ENCODE measurements at places on chromosomes 5 and 9. TPM values are rescaled to one million over a fixed set of nuclear protein-coding genes. Genes with fewer than 3 reads are reported as not detected.

DNA sequence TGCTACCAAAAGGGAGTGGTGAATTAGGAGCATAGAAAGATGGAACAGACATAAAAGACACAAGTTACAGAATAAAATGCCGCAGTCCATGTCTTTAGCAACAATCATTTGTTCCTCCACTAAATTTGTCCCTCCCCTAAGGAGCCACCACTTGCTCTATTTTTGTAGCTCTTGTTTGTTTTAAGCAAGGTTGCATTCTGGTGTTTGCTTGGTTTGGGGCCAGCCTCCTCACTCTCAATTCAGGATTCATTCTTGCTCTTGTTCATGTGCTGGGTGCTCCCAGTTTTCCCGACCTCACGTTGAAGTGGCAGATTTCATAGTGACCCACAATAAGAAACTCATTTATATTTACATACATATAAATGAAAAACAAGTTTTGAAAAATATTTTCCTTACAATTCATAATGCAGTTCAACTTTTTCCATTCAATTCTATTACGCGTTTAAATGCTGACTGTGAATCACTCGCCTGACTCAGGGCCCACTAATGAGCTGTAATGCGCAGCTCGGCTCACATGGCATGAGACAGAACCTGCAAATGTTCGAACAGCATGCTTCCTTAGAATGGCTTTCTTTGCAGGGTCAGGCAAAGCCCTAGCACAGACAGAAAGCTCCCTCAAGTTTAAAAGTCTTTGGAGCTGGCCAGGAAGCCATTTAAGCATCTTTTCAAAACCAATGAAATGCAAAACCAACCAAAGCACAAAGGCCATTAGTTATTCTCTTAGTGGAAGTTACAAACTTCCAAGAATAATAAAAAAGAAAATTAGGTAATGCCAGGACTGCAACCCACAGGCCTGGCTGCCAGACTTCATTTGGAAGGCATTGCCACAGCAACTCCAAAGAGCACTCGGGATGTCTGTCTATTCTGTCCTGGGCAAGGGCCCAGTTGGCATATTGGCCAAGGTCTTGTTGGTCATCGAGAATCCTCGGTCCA, 41.7 kb downstream of the RETREG1 start:
- no peak for DNase-seq

DNA sequence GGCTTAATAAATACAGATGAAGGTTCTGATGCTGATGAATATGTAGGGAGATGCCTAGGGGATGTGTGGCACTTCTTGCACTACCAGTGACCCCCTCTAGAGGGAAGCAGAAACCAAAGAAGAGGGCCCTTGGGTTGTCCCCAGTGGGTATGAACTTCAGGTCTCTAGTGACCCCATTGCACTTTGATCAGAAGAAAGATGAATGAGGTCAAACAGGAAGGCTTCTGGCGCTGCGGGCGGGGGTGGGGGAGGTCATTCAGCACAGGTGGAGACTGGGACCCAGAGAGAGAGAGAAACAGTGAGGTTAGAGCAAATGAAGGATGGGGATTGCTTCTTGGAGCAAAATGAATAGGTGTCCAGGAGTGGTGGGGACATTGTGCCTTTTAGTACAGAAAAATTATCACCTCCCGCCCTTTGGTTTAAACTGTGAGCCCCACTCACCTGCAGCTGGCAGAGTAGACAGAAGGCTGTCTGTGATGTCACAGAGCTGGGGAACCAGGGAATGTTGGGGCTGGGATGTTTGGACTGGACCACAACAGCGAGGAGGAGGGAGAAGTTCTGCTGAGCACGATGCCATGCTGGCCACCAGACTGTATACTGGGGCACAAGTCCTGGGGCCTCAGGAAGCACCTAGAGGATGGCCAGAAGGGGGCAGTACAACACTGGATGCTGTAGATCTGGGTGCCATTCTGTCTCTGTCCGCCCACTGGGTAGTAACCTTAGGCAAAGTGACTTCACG, at the start of gene TEX48:
Gene TEX48 (minus strand): TSS at position 599 of the 739 bp plus-strand sequence. CDS start 10,469 bp downstream, outside the sequence.
- peak; percentile 19 for DNase-seq

DNA sequence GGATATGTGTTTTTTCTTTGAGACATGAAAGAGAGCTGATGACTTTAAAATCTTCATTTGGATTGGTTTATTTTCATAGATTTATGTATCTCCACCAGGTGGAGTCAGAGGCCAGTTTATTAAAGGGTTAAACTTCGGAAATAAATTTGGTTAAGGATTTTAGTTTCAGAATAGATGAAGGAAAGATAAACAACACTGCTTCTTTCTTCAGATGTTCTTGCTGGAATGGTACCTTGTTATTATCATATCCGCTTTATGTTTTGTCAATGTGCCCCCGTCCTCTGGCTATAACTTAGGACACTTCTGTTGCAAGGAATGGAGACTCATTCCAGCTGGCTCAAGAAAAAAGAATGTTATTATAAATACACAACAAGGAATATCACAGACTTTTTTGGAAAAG, 81.2 kb downstream of the ALDH1A1 start:
- DNase-seq: no peak

DNA sequence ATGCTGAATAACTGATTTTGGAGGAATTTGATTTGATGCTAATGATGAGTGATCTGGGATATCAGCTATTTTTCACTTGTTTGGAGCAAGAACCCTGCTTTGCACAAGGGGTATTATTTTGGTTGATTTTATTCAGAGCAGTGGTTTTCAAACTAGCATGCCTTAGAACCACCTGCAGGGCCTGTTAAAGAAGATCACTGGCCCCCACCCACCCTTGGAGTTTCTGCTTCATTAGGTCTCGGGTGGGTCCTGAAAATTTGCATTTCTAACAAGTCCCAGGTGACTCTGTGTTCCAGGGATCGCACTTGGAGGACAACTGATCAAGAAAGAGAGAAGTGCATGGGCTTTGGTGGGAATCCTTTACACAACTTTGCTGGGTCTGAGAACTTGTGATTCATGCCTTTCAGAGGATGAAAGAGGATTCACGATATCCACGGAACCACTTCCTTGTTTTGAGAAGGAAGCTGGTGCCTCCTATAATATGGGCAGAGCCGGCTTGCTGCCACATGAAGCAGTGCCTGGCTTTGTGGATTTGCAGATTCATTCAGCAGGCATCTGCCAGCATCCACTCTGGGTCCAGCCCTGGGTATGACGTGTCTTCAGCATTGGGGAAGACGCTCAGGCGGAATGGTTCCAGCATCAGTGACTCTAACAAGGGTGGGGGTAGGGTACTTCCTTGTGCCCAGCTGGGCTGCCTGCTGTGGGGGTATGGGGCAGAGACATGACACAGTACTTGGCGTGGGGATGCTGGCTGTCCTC, 106.6 kb upstream of the PITX1 start:
- DNase-seq: no peak

GRCh38 chr5:132268769-132269551, 11.5 kb downstream of the PDLIM4 start:
- peak; percentile 55 for DNase-seq

DNA sequence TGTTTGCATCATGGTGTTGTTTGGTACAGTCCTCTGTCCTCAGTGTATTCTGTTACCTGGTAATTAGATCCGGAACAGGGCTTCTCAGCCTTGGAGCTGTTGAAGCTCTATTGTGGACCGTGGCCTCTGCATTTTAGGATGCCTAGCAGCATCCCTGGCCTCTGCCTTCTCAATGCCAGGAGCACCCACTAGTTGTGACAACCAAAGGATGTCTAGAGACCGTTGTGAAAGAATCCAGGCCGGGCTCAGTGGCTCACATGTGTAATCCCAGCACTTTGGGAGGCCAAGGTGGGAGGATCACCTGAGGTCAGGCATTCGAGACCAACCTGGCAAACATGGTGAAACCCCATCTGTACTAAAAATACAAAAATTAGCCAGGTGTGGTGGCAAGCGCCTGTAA, 159.6 kb downstream of the CACNA1B start:
- DNase-seq: no peak

DNA sequence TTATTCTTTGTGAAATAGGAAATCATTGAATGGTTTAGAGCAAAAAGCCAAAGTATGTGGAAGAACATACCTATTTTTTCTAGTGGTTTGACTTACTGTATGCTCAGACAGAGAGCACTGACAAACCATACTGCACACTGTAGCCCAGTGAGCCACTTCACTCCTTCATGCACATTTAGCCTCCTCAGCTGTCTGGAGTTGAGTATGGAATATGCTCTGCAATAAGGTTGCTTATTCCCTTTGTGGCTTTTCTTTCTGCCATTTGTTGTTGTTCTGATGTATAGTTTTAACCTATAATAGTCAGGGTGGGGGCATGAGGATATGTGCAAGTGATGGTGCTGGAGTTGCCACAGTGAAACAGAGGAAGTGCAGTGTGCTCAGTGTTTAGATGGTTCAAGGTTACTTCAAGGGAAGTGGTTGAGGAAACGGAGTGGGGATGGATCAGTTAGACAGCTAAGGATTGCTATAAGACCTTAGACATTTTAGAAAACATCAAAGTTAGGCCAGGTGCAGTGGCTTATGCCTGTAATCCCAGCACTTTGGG, 100.7 kb downstream of the CDC42SE2 start:
- DNase-seq: no peak

DNA sequence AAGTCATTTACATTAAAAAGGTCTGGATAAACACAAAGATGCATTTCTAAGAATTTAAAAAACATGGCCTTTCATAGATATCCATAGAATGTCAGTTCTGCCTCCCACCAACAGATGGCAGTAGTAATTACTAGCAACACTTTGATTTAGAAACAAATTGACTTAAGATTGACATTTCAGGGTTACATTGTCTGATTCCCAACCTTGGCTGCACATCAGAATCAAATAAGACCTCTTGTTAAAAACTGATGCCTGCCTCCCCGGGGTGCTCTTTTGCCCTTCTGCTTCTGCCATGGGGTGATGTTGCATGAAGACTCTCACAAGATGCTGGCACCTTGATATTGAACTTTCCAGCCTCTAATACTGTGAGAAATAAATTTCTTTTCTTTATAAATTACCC, 146.2 kb upstream of the GPR151 start:
- DNase-seq: no peak

GRCh38 chr5:73496984-73497457, 1.2 kb upstream of the BTF3 start:
- no peak for DNase-seq

GRCh38 chr5:178176791-178177190, 10.4 kb downstream of the GMCL2 start:
- DNase-seq: no peak

DNA sequence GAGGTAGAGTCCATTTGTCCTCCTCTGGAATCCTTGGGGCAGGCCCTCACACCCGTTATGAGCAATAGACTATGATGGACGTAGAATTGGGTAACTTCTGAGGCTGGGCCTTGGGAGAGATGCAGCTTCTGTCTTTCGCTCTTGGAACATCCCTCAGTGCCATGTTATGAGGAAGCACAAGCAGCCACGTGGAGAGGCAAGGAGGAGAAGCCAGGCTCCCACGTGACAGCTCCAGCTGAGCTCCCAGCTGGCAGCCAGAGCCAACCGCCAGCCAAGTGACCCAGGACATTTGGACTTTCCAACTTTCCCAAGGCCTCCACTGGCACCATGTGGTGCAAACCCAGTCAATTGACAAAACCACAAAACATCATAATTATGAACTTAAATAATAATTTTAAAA, 43.0 kb upstream of the BOD1 start:
- DNase-seq: no peak

GRCh38 chr5:78269088-78269703, 25.3 kb downstream of the AP3B1 start:
- DNase-seq: no peak

- no peak for DNase-seq
Observed at GRCh38 chr5:64978546-64978945, 209.8 kb downstream of the CWC27 start.

GABRA1 gene
- total RNA-seq: not detected

TMEM215 gene
- total RNA-seq: not detected

NEURL1B gene
- total RNA-seq: 0.26 TPM

ZBED3 gene
- total RNA-seq: 16.9 TPM

GALT gene
- total RNA-seq: 26.2 TPM

NTRK2 gene
- 0.59 TPM for total RNA-seq

CCDC192 gene
- not detected for total RNA-seq

ARL10 gene
- 6.4 TPM for total RNA-seq

MAP3K1 gene
- 17.1 TPM for total RNA-seq

RXRA gene
- total RNA-seq: 32.1 TPM
